ENCODE measurements at places on chromosomes 3 and 15.

DNA sequence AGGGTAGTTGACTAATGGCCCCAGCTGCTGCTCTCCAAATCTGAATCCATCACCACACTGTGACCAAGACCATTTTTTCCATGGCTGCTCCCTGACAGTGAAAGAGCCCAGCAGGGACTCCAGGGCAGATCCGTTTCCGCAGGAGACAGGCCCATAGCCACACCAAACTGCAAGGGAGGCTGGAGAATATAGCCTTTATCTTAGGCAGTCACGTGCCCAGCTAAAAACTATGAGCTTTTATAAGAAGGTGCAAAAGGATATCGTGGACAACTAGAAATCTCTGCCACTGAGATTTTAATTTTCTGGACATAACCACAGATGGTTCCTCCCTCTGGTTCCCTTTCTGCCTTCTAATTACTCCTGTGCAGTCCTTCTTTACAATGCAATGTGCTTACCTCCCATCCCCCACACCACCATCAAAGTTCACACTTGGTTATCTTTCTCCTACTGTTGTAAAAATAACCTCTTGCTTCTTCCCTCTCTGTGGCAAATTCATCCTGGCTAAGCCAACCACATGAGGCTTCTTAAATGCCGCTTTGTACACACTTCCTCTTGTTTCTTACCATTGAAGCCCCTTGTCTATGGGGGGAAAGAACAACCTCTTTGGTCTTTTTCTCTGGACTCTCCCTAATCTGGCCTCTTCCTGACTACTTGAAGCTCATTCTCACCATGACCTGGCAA is 233.7 kb downstream of the SHQ1 start:
- DNase-seq: no peak

DNA sequence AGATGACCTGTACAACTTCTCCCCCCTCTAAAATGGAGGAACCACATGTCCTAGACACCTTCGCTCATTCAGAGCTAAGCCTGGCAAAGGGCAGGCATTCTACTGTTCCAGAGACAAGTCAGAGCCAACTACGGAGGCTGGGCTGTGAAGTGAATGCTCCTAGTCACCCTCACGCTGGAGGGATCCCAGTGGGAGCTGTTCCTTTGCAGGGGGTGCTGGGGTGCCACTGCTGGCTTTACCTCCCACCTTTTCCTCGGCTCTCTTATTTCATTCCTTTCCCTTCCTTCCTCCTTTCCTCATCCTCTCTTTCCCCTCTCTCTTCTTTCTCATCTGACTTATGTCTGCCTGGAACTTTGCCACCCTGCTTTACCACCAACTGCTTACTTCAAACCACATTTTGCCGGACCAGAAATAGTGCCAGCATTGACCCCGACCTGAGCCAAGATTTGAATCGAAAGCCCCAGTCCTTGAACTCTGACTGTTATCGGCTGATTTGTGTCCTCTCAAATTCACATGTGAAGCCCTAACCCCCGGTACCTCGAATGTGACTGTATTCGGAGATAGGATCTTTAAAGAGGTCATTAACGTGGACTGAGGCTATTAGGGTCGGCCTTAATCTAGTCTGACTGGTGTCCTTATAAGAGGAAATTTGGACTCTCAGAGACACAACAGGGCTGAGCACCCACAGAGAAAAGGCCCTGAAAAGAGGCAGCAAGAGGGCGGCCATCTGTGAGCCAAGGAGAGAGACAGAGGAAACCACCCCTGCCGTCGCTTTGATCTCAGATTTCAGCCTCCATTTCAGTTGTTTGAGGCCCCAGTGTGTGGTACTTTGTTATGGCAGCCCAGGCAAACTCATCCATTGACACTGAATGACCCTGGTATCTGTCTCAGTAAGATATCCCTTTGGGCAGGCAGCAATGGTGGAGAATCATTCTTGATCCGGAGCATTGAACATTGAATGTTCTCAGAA is 31.3 kb upstream of the TBC1D21 start:
- no peak for DNase-seq

DNA sequence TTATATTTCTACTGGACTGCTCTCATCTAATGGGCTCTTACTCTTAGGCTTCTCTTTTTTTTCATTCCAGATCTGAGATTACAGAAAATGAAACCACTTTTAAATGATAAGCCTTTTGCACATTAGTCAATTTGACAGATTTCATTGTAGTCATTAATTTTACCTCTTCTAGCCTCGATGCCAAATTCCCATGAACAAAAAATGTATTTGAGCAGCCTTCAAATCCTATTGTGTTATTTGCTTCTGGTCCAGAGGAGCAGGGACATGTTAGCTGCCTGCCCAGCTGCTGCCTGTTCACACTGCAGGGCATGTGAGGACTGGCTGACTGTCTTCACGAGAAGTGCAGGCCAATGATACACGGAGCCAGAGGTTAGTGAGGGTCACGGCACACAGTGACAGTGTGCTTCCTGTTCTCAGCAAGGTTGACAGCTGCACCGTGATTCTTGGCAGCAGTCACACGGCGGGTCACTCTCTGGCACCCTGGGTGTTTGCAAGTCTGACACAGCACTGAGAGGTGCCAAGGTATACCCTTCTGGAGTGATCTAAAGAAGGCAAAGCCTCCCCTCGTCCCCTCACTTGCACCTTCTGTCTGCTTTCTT is 40.8 kb downstream of the KAT2B start:
- DNase-seq: peak; percentile 50

- no peak for DNase-seq
Measured at GRCh38 chr3:138694287-138695007, 85.9 kb downstream of the FAIM start.

DNA sequence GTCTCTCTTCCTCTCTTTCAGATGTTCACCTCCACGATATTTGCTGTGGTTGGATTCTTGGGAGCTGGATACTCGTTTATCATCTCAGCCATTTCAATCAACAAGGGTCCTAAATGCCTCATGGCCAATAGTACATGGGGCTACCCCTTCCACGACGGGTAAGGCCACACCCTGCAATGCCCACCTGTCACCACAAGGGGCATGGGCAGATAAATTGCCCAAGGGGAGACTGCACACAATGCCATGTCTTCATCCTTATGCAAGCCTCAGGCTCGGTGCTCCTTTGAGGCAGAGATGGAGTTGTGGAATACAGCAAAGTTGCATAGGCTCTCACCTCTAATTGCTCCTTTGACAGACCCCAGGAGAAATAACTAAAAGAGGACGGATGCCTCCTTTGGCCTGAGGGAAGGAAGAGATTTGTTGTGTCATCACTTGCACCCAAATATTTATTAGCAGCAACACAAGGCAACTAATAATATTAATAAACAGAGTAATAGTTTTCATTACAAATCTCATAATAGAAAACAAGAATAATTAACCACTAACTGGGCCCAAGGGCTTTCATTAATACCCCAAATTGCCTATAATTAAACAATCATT is 13.2 kb downstream of the TM4SF4 start:
- peak; percentile 13 for DNase-seq

DNA sequence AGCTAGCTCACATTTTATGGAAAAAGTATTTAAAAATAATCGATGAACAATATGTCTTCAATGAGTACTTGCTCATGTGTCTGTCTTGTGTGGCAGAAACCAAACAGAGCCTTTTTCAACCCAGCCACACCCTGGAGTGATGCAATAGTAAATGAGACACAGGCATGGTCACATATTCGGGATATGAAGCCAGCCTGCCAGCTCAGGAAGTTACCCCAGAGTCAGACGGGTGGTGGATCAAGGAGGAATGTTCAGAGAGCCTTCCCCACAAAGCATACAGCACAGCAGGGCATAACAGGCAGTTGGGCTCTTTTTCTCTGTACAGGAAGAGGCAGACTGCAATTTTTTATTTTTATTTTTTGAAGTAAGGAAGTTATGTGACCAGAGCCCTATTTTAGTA is 27.3 kb downstream of the LARP6 start:
- DNase-seq: no peak

- DNase-seq: no peak
Measured at GRCh38 chr3:19148768-19149091, 420 bp downstream of the KCNH8 start.

- DNase-seq: no peak
Measured at GRCh38 chr3:116618138-116618537, 91.4 kb upstream of the TUSC7 start.

GRCh38 chr3:52299247-52299878 is 11.7 kb downstream of the GLYCTK start:
- no peak for DNase-seq

- DNase-seq: no peak
Measured at GRCh38 chr15:91521996-91522395, 331.5 kb upstream of the SLCO3A1 start.

DNA sequence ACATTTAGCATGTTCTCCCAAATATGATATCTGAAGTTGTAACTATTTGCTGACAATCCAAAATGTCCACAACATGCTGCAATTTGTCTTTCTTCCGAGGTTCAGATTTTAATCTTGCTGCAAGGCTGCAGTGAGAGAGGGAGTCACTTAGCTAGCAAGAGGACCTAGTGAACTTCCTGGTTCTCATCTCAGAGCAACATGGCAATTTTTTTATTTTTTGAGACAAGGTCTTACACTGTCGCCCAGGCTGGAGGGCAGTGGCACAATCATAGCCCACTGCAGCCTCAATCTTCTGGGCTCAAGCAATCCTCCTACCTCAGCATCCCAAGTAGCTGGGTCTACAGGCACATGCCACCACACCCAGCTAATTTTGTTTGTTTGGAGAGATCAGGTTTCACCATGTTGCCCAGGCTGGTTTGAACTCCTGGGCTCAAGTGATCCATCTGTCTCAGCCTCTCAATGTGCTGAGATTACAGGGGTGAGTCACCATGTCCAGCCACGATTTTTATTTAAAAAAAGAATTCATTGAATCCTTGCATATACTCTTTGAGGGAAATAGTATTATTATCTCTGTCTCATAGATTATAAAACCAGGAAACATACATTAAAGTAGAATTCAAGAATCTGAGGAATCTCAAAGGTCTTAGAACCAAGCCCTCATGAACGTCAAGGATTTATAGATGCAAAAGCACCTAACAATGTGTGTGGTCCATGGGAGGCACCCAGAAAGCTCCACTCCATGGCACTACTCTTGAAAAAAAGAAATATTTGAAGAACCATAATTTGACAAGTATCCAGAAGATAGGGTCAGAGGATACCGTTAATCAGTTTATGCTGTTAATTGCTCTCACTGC is 9.1 kb downstream of the HDC start:
- DNase-seq: no peak

DNA sequence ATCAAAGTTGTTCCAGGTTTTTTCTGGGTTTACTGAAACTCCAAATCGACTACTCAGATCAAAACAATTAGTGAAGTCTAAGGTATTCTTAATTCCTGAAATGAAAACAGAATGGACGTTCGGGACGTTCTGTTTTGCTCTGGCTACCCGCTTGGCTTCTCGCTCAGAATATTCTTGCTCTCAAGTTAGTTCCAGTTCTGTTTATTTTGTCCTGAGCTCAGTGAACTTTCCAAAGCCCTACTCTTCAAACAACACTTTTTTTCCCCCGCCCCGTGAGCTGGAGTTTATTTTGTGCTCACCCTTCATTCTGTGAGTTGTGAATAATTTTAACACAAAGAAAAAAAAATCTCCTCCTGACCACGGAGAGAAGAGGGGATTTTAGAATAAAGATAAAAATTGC is 72.6 kb downstream of the SAMMSON start:
- no peak for DNase-seq

- DNase-seq: no peak
Measured at GRCh38 chr3:189674249-189674913, 43.2 kb downstream of the TP63 start.

All from CD4-positive, alpha-beta T cell treated with Interleukin-21 for 1 hour (primary cell).